ENCODE measurements at places on chromosomes 11 and 22.

DNA sequence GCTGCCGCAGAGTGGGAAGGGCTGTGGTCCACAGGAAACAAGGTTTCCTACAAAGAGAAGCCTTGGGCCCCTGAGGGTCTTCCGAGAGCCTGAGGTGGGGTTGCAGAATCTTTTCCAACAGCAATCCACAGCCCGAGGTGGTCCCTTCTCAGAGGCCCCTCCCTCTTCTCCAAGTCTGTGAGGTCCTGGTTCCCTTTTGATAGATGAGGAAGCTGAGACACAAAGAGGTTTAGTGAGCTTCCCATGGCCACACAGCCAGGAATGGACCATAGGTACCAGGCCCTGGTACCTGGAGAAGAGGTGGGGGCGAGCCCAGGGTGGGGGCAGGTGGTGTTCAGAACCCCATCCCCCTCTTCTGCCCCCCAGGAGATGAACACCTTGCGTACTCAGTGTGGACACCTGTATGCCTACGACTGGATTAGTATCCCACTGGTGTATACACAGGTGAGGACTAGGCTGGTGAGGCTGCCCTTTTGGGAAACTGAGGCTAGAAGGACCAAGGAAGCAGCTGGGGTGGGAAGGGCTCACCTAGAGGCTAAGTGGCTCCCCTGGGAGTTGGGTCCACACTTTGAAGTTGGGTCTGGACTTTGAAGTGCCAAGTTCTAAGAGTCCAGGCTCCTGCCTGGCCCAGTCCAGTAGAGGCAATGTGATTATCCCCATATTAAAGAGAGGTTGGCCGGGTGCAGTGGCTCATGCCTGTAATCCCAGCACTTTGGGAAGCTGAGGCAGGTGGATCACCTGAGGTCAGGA, 7.0 kb downstream of the BEST1 start:
- DNase-seq = no peak

- DNase-seq = no peak
Measured at GRCh38 chr22:50104141-50104544, 14.3 kb downstream of the MOV10L1 start.

- no peak for DNase-seq
Measured at GRCh38 chr11:83044958-83045712, 26.6 kb downstream of the RAB30 start.

DNA sequence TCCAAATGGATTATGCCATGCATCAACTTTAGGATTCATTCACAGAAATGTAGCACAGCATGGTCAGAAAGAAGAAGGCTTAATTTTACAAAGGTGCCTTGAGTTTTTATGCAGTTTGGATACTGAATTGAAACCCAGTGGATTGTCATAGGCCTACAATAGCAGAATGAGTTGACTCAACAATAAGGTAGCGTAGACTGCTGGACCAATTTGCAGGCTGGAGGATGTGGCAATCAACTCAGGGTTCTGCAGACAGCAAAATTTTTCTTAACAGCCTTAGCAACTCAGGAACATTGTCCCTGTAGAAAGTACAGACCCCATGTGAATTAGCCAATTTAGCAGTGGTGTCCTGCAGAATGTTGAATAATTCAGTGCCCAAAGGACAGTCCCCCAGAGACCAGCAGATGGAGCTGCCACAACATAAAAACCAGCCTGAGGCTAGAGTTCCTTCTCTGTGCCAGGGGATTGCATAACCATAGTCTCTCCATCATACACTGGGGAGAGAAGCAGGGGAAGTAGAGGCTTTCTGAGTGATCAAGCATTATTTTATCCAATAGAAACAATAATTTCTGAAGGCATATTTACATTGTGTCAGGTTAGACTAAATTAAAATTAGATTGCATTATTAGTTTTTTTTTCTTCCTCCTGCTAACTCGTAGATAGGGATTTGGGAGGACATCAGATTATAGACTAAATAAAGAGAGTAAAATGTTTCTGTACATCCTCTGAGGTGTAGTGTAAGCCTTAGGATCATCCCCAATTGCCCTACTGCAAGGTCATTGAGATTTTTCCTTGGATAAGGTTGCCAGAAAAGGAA, 20.3 kb upstream of the MRPL17 start:
- no peak for DNase-seq

GRCh38 chr11:37394236-37394870, 796.3 kb upstream of the RAG2 start:
- DNase-seq = no peak
